Amniotic epithelial cell (primary cell): ENCODE measurements at places on chromosomes 6 and 20.

DNA sequence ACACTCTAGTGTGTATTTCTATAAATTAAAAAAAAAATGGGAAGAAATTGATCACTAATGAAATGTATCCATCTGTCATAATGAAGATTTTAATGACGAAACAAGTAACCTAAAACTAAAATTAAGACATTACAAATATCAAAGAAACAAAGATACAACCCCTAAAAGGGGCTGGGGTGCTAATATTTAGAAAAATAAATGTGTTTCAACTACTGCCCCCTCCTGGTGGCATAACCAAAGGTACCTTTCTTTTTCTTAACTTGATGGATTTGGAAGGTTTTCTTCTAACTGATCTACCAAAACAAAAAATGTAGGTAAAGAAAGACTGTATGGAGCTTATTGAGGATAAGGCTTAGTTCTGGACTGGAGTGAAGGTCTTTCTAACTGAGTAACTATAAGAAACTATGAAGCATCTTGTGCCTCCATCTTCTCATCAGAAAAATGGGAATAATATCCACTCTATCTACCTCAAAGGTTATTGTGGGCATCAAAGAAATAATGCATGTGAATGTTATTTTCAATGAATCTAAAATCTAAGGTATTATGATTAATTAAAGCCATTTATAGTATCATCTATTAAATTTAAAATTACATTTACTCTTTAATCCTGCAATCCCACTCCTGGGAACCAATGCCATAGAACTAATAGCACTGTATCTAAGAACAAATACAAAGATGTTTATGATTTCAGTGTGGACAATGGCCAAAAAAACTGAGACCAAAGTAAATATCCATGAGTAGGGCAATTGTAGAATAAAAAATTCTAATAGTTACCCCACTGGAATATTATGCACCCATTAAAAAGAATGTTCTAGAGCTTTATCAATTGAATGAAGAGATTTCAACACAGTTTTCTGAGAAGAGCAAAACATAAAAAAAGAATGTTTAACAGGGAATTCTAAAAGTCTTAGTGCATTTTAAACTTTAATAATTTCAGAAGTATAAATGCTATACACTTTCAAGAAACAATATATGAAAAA, 117.2 kb downstream of the BACH2 start:
- DNase-seq, result no peak

- DNase-seq, result no peak
These were observed 148.6 kb upstream of the SALL4 start for GRCh38 chr20:51950926-51951325.

- no peak for DNase-seq
These were observed 29.0 kb downstream of the MYLIP start for GRCh38 chr6:16157909-16158308.

DNA sequence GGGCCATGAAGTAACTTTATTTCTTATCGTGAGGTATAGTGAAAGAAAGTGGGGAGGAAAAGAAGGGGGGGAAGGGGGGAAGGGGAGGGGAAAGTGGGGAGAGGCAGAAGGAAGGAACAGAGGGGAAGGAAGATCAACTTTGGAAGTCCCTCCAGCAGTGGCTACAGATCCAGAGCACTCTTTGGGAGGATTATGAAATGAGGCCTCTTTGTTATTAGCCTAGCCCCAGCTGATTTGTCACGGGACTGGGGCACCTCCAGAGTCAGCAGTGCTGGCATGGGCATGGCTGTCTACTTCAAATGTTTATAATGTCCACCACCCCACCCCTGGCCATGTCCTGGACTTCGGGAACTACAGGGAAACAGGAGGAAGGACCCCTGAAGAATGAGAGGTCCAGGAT, 7.6 kb downstream of the MOCS1 start:
- no peak for DNase-seq

- DNase-seq, result no peak
These were observed 776.1 kb downstream of the TENT5A start for GRCh38 chr6:80976336-80976735.

DNA sequence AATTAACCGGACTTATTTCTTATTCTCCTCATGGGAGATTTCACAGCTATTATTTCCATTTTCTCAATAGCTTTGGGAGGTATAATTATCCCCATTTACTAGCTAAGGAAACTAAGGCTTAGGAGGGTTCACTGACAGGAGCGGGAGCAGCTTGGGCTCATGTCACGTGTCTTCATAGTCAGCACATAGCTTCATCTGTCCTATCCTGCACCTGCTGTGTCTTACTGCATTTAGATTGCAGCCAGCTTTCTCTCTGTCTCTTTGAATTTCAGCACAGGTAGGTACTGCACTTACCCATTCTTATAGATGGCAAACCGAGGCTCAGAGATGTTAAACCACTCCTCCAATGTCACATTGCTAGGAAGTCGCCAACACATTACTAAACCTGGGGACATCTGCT, 839.9 kb downstream of the MAFB start:
- DNase-seq, result no peak

- DNase-seq, result no peak
These were observed 141.8 kb upstream of the BMP5 start for GRCh38 chr6:56017198-56017597.

GRCh38 chr20:8431538-8432434, 299.7 kb downstream of the PLCB1 start:
- peak; percentile 62 for DNase-seq

GRCh38 chr20:18048176-18048575, 9.5 kb downstream of the OVOL2 start:
- no peak for DNase-seq

DNA sequence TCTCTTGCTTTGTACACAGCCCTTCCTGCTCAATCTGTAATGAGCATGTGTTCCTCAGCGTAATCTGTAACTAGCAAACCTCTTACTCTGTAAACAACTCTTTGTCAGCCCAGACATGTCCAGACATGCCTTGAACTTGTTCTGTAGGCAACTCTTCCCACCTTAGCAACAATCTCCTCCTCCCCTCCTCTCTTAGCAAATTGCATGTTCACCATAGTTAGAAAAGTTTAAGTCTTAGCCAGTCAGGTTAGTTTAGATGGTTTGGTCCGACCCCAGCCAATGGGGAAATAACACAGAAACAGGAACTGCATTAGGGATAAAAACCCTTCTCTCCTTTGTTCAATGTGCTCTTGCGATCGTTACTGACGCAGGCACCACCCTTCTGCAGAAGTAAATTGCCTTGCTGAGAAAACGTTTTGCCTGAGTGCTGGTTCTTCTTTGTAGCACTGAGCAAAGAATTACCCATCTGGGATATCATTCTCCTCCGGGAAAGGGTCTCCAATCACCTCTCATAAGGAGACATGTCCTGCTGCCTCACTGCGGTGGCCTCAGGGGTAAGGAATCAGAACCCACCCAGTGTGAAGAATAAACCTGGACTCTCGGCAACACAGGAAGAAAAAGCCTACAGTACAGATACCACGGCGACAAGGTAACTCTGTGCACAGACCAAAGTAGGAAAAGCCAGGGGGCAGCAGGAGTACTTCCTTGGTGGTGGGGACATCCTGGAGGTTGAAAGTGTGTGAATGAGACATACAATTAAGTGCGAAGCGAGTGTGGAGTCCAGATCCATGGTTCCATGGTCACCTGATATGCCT, 26.2 kb downstream of the PLN start:
- peak; percentile 67 for DNase-seq

DNA sequence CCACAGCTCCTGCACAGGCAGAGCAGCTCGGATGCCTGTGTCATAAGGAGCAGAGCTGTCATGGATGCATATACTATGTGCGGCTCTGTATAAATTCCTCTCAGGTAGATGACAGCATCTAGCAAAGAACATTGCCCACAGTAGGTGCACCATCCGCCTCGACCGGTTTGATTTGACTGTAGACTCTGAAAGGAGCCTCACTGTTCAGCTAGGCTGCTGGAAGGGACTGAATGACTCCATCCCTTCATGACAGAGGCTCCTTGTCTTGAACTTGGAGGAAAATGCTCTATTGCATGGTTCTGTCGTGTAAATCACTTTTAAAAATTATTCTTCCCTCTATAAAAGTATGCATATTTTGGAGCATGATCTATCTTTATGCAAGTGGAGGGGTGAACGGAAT, 128.8 kb upstream of the QKI start:
- DNase-seq, result no peak
